ENCODE measurements at places on chromosomes 11 and 22.

DNA sequence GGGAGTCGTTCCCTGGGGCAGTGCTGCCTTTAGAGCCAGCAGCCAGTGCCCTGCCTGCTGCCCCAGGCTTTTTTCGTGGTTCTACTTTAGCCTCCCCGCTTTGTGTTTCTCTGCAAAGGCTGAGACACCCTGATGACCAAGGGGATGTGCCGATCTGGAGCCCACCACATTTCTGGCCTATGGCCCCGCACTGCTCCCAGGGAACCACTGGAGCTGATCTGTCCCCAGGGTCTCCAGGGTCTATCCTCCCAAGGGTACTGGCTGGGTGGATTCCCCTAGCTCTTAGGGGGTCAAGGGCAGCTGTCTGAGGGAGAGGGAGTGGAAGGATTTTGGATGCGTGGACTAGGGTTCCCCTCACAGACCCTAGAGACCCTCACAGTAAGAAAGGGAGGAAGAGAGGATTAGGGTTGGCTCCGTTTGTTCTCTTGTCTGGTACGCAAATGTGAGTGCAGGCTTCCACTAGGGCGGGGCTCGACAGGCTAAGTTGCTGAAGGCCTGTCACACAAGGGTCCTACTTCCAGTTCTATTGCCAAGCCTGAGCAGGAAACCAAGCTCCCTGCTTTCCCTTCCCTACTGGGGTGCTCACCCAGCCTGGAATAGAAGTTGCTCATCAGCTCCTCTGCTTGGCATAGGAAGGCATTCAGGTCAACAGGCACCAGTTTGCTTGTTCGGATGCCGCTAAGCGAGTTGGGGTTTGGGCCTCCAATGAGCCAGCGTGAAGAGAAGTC lies 19.3 kb downstream of the TREH start:
- DNase-seq, result no peak

DNA sequence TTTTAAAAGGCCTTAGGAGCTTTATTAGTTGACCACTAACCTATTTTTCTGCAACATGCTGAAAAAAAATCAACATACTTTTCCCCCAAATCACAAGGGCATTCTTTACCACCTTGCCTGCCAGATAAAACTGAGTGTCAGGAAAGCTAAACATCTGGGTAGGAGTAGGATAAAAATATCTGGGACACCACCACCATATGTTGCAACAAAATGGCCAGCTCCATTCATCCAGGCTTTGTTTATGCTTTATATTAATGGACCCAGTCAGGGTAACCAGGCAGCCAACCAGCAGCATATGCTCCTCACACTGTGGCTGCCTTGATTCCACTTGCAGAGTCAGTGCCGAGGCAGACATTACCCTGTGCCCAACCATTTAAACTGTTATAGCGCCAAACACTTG lies 1024.5 kb downstream of the LRRC4C start:
- no peak for DNase-seq

DNA sequence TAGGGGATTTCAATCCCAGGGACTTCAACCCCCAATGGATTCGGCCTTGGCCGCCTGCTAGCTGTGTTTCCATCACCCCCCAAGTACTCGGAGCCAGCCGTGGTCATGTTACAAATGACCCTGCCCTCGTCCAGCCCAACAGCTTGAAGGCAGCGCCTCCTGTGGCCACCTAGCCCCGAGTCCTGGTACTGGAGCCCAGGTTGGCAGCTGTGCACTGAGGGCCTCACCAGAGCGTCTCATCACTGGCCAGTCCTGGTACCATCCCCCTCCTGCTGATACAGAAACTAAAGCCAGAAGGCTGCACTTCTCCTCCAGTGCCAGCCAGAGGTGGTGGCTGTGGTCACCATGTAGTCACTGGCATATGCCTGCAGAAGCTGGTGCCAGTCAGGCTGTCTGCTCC lies 44.9 kb upstream of the FADD start:
- DNase-seq, result no peak

GRCh38 chr22:39173787-39174497 lies 21.5 kb upstream of the CBX7 start:
- DNase-seq, result no peak

GRCh38 chr11:83726316-83726715 lies 440.1 kb upstream of the CCDC90B start:
- no peak for DNase-seq

DNA sequence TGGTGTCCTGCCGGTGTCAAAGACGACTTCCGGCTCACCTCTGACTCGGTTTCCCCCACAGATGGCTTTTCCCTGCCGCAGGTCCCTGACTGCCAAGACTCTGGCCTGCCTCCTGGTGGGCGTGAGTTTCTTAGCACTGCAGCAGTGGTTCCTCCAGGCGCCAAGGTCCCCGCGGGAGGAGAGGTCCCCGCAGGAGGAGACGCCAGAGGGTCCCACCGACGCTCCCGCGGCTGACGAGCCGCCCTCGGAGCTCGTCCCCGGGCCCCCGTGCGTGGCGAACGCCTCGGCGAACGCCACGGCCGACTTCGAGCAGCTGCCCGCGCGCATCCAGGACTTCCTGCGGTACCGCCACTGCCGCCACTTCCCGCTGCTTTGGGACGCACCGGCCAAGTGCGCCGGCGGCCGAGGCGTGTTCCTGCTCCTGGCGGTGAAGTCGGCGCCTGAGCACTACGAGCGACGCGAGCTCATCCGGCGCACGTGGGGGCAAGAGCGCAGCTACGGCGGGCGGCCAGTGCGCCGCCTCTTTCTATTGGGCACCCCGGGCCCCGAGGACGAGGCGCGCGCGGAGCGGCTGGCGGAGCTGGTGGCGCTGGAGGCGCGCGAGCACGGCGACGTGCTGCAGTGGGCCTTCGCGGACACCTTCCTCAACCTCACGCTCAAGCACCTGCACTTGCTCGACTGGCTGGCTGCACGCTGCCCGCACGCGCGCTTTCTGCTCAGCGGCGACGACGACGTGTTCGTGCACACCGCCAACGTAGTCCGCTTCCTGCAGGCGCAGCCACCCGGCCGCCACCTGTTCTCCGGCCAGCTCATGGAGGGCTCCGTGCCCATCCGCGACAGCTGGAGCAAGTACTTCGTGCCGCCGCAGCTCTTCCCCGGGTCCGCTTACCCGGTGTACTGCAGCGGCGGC lies 5.5 kb downstream of the B3GNT6 start:
- no peak for DNase-seq

DNA sequence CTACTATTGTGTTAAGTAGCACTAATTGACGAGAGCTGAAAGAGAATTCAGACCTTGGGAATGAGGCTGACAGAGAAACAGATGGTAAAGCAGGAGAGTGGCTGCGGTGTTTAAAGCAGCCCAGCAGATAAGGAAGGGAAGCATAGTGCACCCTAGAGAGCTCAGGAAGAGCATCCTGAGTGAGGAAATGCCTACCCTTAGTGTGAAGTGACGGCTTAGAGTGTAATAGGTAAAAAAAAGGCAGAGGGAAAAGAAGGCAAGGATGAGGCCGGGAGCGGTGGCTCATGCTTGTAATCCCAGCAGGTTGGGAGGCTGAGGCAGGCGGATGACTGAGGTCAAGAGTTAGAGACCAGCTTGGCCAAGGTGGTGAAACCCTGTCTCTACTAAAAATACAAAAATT lies 22.4 kb upstream of the ETS1 start:
- no peak for DNase-seq

DNA sequence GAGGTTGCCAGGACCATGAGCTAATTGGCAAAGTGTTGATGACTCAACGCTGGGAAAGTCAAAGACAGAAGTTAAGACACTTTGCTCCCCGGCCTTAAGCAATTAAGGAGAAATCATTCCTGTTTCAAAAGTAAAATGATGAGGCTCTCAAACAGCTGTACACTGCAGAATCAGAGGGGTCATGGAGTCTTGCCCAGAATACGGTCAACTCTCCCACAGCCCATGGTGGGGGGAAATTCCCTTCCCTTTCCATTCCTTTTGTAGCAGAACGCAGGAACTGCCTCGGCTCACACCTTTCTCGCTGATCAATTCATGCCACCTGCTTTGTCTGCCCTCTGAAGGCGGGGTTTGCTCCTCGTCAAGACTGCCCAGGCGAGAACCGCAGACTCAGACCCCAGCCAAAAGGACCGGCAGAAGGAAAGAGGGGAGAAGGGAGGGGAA lies 52.8 kb downstream of the MN1 start:
- no peak for DNase-seq

GRCh38 chr11:59219836-59220235 lies 7.1 kb upstream of the MPEG1 start:
- no peak for DNase-seq

DNA sequence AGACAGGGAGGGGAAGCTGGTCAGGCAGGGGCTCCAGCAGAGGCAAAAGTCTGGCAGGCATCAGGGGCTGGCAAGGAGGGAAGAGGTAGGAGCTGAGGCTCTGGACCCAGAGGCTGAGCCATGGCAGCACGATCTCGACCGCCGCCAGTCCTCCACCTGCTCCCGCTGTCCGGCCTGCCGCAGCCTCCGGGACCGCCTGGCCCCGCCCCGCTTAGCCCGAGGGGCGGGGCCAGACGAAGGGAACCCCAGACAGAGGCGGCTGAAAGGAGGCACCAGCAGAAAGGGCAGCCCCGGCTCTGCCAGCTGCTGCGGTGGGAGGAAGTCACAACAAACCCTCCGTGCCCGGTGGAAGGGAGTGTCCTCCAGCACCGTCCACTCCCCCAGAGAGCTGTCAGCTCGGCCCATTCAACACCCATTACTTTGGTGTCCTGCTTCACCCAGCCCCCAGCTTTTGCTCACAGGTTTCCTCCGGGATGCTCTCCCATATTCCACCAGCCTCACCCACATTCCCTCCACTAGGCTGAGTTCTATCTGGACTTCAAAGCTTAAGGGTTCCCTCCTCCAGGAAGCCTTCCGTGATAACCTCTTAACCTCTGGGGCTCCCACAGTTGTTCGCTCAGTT lies at the start of gene MFNG:
MFNG (minus strand) TSS at position 161 of the 622 bp plus-strand sequence. CDS start 207 bp downstream, outside the sequence.
- DNase-seq, result no peak

- no peak for DNase-seq
Observed at GRCh38 chr22:40405178-40406062, 35.0 kb downstream of the SGSM3 start.

All from NCI-H2081 treated with DMSO at 0.1 percent for 48 hours (cell line).